CD4-positive, alpha-beta memory T cell (primary cell): ENCODE measurements at places on chromosomes 7 and 10. TPM values are rescaled to one million over a fixed set of nuclear protein-coding genes. Genes with fewer than 3 reads are reported as not detected.

The IFIT1B gene
- not detected for total RNA-seq

The PTPN20 gene
- 1.9 TPM for total RNA-seq

The TMEM184A gene
- not detected for total RNA-seq

The C1QL3 gene
- total RNA-seq, result not detected

The ADAM12 gene
- total RNA-seq, result 0.30 TPM

The MARVELD1 gene
- total RNA-seq, result 2.1 TPM

The TAS2R16 gene
- total RNA-seq, result not detected

DNA sequence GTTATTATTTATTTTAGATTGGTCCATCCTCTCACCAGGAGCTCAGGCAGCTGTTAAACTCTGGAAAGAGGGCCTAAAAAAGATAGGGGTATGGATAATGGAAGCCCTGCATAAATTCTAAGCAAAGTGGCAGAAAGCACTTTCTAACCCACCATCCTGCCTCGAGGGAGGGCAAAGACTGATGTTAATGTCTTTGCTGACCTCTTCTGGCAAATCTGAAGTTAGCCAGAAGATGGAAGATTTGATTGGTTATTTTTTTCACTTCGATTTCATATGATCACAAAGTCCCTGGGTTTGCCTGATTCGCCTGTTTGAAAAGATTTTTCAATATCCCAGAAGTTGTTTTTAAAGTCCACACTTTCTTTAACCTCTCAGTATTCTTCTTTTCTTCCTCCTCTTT lies 24.8 kb downstream of the OR9A2 start:
- DNase-seq, result no peak

GRCh38 chr10:34996843-34997242 lies 93.3 kb downstream of the CUL2 start:
- no peak for DNase-seq

GRCh38 chr10:510415-510881 lies 179.0 kb downstream of the DIP2C start:
- no peak for DNase-seq

DNA sequence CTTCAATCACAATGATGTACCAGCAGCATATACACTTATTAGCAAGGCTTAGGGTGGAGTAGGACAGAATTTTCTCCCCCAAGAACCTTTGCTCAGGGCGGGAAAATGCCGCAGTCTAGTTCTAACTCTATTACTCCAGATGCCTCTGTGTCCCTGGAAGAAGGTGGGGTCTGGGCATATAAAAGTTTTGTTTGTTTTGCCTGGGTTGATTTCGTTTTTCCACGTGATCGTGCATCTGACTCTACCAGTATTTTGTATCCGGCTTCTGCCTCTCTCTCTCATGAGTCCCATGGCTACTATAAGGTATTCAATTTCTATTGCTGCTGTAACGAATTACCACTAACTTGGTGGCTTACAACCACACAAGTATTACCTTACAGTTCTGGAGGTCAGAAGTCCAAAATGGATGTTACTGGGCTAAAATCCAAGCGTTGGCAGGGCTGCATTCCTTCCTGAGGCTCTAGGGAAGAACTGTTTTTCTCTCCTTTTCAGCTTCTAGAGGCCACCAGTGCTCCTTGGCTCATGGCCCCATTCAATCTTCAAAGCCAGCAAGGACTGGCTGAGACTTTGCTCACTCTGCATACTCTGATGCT lies 181.2 kb upstream of the PRSS58 start:
- DNase-seq, result no peak

GRCh38 chr10:116720668-116721546 lies 21.5 kb downstream of the HSPA12A start:
- DNase-seq, result no peak

DNA sequence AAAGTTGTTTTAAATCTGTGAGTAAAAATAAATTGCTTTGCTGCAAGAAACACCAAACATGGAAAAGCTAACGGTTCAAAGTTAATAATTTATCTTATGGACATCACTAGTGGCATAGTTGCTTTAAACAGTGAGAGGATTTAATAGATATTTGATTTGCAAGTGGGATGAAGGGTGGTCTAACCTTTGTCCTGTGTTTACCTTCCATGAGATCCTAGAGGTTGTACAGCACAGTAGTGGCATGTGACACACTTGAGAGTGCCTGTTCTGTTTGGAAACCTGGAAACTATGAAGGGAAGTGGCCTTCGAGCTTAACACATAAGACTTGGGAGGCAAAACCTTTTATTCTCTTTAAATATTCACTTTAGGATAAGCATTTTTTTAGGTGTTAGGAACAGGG lies 16.0 kb downstream of the EGFR start:
- no peak for DNase-seq

DNA sequence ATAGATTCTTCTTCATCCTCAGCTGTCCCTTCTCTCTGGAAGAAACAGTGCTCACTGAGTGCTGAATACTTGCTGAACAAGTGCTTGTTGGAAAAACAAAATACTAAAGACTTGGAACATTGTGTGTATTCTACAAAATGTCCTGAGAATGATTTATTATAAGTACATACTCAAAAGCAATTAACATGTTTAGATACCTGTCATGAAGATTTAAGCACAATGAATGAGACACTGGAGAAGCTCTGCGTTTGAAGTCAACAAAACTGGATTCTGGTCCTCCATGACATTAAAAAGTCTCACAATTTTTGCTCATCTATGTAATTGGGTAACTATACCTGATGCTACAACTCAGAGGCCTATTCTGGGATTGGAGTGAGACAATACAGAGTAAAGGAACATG lies 34.8 kb upstream of the LAMB1 start:
- no peak for DNase-seq

DNA sequence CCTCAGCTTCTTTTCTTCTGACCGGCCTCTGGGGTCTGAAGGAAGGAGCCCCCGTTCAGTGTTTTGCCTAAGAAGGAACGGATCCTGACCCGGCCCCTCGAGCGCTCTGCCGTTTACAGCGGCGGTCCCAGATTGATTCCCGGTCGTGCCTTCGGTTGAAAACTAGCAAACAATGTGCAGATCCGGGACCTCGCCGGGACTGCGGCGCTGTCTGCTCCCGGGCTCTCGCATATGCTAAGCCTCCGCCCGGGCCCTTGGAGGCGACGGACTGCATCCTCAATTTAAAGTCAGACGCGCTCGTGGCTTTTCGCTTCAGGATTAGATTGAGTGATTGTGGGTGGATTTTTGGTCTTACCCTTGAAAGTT lies 559 bp downstream of the DBF4 start:
- DNase-seq, result no peak

DNA sequence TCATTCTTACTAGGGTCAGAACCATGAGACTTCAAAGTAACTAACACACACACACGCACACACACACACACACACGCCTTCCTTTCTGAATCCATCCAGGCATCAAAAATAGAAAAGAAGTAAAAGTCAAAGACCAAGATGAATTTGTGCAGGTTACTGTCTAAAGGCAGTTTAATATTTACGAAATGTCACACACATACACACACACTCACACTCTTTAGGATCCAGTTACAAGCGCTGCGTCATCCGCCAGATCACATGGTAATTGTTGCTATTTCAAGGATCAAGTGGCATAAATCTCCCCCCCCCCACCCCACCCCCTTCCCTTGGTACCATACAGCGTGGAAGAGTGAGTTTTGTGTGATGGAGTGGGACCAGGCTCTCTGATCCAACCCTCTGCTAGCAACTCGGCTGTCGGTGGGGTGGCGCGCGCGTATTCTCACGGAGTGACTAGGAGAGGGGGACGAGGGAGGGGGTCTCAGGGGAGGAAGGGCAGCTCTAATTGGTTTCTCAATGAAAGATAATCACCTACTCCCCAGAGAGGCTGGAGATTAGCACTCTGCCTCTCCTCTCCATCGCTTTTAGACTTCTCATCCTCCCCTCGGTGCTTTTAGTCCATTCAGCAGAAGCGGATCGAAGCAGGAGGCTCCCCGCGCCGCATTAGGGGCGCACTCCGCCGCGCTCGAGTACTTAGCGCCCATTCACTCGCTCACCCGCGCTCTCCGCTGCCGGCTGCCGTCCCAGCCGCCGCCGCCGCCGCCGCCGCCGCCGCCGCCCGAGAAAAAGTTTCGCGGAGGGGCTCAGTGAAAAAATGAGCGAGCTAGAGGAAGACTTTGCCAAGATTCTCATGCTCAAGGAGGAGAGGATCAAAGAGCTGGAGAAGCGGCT lies 83.5 kb upstream of the PRKG1 start:
- DNase-seq, result no peak

DNA sequence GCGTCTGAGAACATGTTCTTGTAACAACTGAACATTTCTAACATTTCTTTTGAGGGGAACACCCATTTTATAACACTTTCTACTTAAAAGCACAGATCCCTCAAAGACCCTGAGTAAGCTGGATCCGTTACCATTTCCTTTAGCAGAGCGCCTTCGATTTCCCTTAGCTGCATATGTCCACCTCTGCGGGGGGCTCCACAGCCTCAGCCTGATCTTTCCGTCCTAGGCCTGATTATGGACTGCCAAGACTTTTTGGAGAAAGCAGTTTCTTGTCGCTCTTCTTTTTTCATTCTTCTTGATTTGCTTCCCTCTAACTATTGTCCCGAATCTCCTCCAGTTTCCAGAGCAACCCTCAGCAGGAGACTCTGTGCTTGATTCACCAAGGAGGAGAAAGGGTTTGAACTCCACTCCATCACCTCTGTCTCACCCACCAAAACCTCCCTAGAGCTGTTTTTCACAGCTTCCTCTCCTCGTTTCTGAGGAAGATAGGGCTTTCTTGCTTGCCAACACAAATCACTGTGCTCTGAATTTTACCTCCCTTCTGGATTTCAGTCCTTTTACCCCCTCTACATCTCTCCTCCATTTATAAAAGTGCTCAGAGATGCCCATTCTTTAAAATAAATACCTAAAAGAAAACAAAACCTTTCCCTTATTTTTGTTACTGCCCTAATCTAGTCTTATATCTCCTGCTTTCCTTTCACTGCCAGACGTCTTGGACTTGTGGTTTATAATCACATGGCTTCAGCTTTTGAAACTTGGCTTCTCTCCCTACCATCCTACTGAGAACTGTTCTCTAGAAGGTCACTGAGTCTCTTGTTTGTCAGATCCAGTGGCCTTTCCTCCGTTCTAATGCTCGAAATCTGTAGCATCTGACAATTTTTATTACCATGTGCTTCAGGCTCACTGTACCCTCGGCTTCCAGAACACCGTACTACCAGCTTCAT lies 30.5 kb upstream of the ZRANB1 start:
- DNase-seq, result no peak

DNA sequence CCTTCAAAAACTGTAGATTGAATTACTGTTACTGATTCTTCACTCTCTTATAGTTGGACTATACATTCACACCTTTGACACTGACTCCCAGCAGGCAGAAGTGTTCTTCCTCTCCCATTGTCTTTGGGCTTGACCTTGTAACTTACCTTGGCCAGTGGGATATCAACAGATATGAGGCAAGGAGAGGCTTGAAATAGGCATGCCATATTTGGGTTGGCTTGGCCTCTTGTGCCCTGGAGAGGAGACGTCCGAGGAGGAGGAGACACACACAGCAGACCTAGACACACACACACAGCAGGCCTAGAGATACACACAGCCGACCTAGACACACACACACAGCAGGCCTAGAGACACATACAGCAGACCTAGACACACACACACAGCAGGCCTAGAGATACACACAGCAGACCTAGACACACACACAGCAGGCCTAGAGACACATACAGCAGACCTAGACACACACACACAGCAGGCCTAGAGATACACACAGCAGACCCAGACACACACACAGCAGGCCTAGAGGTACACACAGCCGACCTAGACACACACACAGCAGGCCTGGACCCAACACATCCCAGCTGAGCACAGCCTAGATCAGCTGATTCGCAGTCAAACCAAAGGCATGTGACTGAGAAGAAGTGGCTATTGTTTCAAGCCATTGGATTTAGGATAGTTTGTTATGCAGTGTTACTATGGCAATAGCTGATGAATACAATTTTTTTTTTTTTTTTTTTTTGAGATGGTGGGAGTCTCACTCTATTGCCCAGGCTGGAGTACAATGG lies 12.5 kb upstream of the GNA12 start:
- no peak for DNase-seq

GRCh38 chr7:137626469-137627067 lies 220.2 kb downstream of the DGKI start:
- DNase-seq, result no peak

DNA sequence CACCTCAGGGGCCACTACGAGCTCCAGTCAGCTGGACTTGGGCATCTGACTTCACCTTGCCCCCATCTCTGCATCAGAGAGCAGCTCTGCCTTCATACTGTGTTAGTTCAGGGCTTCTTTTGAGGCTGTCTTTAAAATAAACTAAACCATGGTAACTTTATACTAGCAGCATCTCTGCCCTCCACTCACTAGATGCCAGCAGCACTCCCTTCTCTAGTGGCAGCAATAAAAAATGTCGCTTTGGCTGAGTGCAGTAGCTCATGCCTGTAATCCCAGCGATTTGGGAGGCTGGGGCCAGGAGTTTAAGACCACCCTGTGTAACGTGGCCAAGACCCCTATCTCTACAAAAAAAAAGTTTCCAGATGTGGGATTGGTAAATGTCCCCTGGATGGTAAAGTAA lies 584.4 kb downstream of the INHBA start:
- DNase-seq, result no peak

DNA sequence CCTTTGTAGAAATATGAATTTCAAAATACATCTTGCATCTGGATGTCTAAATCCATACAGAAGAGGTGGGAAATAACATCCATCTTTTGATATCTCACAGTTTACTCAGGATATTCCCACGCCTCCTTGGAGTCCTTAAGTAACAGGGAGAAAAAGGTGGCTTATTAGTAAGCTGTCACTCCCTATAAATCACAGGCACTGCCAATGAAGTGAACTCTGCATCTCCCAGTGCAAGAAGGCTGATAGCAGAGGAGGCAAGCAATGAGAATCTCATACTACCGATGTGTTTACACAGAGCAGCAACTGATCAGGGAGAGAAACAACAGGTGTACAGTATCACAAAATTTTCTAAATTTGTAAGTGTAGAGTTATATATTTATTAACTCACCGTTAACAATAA lies 551.8 kb downstream of the NXPH1 start:
- DNase-seq, result no peak

DNA sequence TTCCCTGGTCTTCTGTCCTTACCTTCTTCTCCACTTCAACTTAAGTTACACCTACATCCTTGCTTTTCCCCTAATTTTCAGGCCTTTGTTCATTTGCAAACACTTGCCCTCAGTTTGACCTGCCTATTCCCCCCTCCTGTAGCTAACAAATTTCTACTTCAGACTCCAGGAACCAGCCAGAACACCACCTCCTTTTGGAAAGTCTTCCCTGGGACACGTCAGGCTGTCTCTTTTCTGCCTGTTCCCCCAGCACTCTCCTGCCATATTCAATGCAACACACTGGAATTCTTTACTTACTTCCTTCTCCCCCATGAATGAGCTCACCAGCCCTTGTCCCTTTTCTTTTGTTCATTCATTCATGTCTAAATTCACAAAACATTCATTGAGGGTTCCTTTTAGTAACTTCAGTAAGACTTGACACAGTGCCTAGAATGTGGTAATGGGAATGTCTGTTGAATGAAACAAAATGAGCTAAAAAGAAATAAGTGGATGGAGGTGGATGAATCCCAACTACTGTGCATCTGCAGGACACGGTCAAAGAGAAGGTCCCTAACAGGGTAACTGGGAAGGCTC lies 478.0 kb downstream of the KCNMA1 start:
- no peak for DNase-seq

GRCh38 chr7:141014125-141014523 lies 628 bp downstream of the MRPS33 start:
- no peak for DNase-seq

- DNase-seq, result no peak
Measured at GRCh38 chr10:95532536-95532935, 28.6 kb downstream of the SORBS1 start.
